ENCODE measurements at places on chromosomes 6 and 20.

GRCh38 chr6:31158863-31159855 lies 770 bp downstream of the TCF19 start:
- DNase-seq: peak; percentile 17

GRCh38 chr6:128757961-128758360 lies 125.0 kb upstream of the LAMA2 start:
- DNase-seq: no peak

- peak; percentile 19 for DNase-seq
Observed at GRCh38 chr6:133512410-133513016, 271.4 kb downstream of the EYA4 start.

GRCh38 chr20:41861772-41862422 lies 243.7 kb upstream of the CHD6 start:
- DNase-seq: no peak

DNA sequence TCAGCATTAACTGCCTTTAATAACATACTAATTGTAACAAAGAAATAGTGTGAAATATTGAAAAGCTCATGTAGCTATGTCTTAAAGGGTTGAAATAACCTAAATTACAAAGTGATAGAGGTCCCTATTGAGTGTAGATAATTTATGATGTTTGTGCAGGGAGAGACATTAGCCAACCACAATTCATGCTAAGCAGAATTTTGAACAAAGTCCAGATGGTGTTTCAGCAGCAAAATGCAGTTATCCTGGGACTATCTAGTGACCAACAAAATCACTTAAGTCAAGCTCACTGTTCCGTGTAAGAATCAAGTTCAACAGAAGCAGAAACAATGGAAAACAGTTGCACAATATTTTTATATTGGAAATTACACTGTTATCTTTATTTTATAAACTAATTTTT lies 218.5 kb downstream of the SIM1 start:
- no peak for DNase-seq

DNA sequence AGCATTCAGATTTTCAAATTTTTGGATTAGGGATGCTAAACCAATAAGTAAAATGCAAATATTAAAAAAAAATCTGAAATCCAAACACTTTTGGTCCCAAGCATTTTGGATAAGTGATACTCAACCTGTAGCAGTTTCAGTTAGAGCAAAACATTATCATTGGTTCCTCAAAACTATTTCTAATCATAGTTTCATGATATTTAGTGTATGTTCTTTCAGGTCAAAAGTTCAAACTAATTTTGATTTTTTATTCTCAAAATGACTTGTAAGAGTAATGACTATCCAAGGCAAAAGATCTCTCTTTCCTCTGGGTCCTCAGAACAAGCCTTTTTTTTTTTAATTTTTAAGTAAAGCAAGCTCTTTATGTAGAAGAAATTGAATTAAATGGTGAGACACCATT lies 64.0 kb upstream of the TFB1M start:
- no peak for DNase-seq

- no peak for DNase-seq
Observed at GRCh38 chr6:81876971-81877370, 124.5 kb upstream of the TENT5A start.

DNA sequence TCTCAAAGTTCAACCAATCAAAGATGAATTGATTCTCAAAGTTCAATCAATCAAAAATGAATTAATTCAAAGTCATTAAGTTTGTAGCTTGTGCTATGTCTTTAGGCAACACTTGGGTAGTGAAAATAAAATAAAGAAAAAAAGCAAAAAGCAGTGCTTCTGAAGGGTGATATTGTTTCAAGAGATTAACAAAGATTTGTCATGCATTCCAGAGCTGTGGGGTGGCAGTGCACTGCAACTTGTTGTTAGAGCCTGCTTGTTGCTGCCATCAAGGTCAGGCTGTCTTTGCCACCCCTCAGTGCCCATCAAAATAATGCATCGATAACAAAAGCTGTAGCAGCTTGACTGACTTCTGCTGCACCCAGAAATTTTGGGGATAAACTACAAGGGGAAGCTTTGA lies 128.6 kb downstream of the RNF144B start:
- DNase-seq: no peak

- DNase-seq: no peak
Observed at GRCh38 chr6:52759085-52759484, 4.2 kb downstream of the GSTA2 start.

DNA sequence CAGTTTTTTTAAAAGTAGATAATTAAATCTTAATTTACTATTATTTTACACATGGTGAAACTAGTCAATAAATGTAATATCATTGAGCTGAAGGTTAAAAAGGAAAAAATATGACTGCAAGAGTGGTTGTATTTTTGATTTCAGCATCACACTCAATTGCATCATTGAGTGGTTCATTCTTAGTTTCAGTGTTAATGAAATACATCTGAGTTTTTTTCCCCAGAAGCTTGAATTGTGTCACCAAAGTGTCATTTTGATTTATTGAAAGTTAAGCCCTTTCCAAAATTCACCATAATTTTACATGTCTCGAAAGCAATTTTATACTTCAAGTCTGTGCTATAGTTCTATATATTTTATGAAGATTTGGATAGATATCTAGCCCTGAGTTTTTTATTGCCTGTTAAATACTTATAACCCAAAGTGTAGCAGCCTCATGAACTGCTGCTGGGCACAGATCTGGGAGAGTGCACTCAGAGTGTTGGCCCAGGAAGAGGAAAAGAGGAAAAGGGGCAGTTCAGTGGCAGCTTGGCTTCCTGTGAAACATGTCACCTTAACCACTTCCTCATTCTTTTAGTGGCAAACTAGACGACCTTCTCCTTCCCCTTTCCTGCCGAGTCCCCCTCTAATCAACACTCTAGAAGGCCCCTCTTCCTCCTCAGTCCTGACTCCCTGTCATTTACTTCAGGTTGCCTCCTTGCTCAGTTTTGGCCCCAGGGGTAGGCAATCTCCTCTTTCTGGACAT lies 140.7 kb downstream of the ESR1 start:
- DNase-seq: no peak

GRCh38 chr20:32622585-32623468 lies 37.7 kb upstream of the NOL4L start:
- DNase-seq: no peak

GRCh38 chr20:15378151-15378550 lies 1040.7 kb upstream of the FLRT3 start:
- DNase-seq: no peak

- DNase-seq: no peak
Observed at GRCh38 chr20:34037767-34038166, 44.1 kb downstream of the RALY start.

GRCh38 chr6:164929408-164929977 lies 379.9 kb downstream of the C6orf118 start:
- no peak for DNase-seq

- DNase-seq: peak; percentile 62
Observed at GRCh38 chr6:137830511-137830911, 36.5 kb upstream of the TNFAIP3 start.

DNA sequence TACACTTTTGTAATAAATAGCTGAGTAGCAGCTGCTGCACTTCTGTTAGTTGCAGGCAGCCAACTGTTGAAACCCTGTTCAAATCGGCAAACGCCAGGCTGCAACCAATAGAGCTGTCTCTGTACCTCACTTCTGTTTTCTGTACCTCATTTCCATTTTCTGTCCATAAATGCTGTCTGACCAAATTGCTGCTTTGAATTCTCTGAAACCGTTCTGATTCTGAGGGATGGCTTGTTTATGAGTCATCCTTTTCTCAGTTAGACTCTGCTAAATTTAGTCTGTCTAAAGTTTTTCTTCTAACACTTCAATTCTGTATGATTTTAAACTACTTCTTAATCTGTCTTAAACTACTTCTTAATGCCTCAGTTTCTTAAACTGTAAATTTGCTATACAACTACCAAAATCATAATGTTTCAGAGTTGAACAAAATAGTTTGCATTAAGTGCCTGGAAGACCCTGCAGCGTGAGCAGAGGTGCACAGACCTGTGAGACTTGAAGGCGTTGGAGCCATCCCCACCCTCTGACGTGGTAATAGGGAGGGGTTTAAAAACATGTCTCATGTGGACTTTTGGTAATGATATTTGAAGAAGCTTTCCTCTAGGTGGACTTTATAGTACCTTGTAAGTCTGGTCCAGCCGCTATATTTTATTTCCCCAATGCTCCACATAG lies 9.6 kb downstream of the BTNL2 start:
- DNase-seq: no peak

DNA sequence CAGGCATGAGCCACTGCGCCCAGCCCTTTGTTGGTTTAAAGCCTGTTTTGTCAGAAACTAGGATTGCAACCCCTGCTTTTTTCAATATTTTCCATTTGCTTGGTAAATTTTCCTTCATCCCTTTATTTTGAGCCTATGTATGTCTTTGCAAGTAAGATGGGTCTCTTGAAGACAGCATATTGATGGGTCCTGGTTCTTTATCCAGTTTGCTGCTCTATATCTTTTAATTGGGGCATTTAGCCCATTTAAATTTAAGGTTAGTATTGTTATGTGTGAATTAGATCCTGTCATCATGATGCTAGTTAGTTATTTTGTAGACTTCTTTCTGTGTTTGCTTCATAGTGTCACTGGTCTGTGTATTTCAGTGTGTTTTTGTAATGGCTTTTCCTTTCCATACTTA lies 46.8 kb downstream of the ZC2HC1B start:
- DNase-seq: no peak

- DNase-seq: no peak
Observed at GRCh38 chr20:49865559-49865958, 49.8 kb downstream of the SPATA2 start.

- DNase-seq: no peak
Observed at GRCh38 chr20:35355372-35355771, 56.4 kb downstream of the UQCC1 start.

DNA sequence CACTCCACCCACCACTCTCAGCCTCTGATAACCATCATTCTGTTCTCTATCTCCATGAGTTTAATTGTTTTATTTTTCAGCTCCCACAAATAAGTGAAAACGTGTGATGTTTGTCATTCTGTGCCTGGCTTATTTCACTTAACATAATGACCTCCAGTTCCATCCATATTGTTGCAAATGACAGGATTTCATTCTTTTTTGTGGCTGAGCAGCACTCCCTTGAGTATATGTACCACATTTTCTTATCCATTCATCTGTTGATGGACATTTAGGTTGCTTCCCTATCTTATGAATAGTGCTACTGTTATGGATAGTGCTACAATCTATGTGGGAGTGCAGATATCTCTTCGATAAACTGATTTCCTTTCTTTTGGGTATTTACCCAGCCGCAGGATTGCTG lies 103.3 kb upstream of the PDE7B start:
- no peak for DNase-seq

GRCh38 chr20:58402827-58403226 lies 13.8 kb downstream of the VAPB start:
- DNase-seq: no peak

DNA sequence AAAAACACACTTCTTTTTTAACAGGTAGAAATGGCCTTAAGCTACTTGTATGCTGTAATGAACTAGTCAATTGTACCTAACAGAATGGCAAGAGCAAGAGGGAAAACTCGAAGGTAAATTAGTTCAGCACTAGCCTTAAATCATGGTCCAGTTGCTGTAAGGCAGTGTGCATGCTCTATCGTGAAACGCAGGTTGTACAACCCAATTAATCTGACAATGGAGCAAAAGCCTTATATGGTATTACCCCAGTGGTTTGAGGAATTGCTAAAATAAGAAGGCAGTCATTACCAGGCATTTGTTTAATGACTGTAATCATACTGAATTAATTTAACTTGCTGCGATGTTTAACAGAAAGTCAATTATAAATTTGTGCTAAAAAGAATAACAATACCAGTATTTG lies 69.3 kb upstream of the SOX4 start:
- no peak for DNase-seq

GRCh38 chr6:51529240-51529639 lies 558.2 kb downstream of the PKHD1 start:
- no peak for DNase-seq

- DNase-seq: no peak
Observed at GRCh38 chr6:45533386-45533785, 155.7 kb upstream of the SUPT3H start.

DNA sequence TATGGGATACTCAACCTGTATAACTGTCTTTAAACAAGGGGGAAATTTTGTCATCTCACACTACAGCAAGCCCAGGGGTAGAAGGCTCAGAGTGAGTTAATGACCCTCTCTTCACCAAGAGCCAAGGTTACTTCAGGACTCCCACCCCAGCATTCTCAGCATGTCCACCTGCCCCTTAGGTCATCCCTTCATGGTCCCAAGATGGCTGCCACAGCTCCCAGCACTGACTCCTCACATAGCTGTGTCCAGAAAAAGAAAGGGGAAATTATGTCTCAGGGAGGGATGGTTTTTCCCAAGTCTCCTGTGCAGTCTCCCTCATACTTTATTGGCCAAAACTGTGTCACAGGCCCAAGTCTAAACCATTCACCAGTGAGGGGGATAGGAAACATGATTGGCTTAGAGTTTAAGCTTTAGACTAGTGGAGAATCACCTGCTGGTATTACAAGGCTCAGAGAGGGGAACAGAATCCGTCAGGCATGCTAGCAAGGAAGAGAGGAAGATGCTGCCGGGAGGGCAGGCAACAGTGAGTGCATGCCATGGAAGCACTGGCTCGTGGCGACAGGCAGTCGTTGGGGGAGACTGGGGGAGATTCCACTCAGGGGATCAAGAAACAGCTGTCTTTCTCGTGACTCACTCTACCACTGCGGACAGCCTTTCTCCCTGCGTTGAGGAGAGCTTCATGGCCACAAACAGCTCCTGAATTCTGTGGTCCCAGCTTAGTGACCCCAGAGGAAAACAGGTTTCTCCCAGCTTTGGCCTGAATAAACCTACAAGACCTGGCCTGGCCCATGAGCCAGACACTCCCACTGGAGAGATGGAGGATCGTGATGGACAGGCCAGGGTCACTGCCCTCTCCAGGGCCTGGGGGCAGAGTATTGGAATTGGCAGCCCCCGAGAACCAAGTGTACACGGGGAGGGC lies 37.2 kb downstream of the HM13 start:
- no peak for DNase-seq

GRCh38 chr6:13063300-13063918 lies 264.9 kb downstream of the TBC1D7 start:
- DNase-seq: no peak

- DNase-seq: no peak
Observed at GRCh38 chr6:2028457-2029038, 216.9 kb downstream of the GMDS start.

GRCh38 chr6:158110986-158111385 lies 57.1 kb downstream of the SERAC1 start:
- no peak for DNase-seq

DNA sequence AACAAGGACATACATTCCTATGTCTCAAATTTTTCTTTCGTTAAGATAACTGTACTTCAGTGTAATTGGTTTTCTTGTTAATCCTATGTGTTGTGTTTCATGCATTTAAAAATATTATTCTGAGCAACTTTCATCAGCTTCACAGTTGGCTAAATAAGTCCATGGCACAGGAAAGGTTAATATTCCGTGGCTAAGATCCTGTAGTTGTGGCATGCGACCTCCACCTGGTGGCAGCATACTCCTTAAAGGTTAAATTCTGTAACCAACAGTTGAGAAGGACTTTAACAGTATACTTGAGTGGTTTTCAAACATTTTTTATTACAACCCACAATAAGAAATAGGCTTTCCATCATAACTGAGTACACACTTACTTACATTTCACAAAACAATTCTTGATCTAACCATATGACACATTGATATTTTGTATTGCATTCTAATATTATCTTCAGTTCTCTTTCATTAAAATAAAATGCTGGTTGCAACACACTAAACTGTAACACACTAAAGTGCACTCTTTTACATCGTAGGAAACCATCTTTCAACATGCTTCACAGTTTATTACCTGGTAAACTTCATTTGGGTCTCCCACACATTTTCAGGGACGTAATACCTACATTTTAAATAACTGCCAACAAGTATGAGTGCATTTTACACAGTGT lies 118.3 kb downstream of the SLX4IP start:
- DNase-seq: no peak

- no peak for DNase-seq
Observed at GRCh38 chr20:24131281-24131680, 142.7 kb upstream of the GGTLC1 start.

Data from stimulated activated naive CD8-positive, alpha-beta T cell treated with anti-CD3 and anti-CD28 coated beads, Interleukin-15, amount 100 ng/mL, for 72 hours (primary cell).